Choroid plexus epithelial cell (primary cell): ENCODE measurements at places on chromosomes 11 and 22.

- DNase-seq = no peak
Measured at GRCh38 chr22:48685767-48686166, 1141.9 kb downstream of the BRD1 start.

DNA sequence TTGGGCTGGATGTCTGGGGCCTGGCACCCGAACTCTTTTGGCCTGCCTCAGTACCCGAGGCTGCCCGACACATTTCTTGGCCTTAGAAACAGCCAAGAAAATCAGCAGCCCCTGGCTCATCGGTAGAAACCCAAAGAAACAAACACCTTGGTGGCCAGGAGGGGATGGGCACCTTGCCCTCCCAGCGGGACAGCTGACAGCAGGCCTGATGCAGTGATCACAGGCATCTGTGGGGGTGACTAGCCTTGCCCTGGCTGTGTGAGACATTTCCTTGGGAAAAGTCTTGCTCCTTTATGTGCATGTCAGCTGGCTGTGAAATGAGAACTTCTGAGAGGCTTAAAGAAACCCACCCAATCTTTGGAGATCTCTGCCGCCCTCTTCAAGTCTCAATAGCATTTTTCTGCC, 60.9 kb downstream of the SMIM38 start:
- no peak for DNase-seq

DNA sequence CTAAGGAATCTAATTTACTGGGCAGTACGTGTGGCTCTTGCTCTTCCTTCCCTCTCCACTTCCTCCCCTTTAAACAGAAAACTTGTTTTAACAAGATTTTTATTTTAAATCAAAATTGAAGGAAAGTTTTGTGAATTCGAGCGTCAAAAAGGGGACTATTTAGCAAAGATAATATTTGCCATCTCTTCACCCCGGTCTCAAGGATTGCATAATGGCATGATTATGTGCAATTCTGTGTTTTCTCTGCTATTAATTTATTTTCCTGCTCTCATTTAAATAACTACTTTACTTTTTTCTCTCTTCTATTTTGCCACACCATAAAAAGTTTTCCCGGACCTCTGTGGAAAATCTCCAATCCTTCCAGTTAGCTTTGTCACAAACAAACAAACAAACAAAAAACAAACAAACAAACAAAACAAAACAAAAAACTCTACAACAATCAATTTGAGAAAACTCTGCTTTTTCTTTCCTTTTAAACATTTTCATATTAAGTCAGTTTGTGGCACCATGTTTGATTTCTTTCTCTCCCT, 10.2 kb upstream of the PAX6 start:
- DNase-seq = no peak

GRCh38 chr11:109120341-109120740, 301.6 kb upstream of the C11orf87 start:
- DNase-seq = peak; percentile 56

GRCh38 chr11:125489166-125489565, 6.9 kb downstream of the FEZ1 start:
- DNase-seq = no peak

- DNase-seq = peak; percentile 61
Measured at GRCh38 chr11:93494357-93494756, 48.8 kb downstream of the SMCO4 start.

DNA sequence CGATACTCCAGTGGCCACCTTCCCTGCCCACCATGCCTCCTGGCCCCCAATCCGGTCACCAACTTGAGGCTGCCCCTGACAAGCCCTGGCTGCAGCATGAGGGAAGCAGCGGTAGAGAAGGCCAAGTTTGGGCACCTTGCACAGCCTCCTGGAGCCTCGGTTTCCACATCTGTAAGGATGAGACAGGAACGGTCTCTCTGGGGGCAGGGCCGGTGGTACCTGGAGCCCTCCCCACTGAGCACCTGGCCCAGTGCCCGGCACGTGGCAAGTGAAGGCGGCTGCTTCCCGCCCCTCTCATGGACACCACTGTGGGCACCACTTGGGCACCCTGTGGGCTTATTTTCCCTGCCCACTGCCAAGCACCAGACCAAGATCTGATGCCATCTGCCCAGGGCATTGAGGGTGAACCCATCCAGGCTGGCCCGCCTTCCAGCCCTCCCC, 77.8 kb downstream of the CDKN1C start:
- DNase-seq = no peak

DNA sequence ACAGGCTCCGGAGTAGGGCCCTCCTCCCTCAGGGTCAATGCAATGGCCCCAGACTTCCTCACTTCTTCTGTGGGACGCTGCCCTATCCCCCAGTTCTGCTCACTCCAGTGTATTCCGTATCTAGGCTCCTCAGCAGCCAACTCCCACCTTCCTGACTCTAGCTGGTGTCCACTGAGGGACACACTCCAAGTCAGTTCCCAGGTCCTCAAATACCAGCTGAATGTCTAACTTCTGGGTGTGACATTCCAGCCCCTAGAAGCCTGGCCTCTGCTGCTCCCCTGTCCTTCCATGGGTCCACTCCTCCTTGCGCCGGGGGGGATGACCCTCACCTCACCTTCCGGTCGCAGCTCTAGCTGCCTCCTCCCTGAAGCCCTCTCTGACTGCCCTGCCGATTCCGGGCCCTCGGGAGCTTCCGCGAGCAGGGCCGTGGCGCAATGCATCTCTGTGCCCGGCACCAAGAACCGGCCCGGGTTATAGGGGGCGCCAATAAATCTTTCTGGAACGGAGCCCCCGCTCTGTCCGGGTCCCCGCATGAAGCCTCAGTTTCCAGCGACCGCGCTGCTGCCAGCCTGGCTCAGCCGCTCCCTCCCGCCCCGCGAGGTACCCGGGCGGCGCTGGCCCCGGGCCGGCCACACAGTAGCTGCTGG, 15.4 kb downstream of the BAD start:
- peak; percentile 60 for DNase-seq

DNA sequence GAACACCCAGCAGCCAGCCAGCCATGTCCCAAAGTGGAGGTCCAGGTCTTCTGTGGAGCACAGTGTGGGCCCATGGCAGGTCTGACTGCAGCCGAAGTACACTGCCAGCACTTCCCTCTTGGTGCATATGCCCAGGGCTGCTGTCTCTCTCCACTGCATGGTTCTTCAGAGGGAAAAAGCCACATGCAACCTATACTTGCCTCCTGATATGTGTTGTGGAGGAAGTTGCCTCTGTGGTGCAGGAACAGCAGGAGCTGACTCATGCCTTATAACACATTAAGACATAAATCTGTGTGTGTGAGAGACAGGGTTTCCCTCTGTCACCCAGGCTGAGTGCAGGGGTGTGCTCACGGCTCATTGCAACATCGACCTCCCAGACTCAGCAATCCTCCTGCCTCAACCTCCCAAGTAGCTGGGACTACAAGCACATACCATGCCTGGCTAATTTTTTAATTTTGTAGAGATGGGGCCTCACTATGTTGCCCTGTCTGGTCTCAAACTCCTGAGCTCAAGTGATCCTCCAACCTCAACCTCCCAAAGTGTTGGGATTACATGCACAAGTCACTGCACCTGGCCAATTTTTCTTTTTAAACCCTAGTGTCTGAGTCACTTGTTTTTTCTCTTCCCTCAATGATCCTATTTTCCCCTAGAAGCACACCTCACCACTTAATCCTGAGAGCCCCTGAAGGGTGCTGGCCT, 98.8 kb downstream of the MPPED2 start:
- DNase-seq = peak; percentile 54

GRCh38 chr22:48320048-48320682, 1507.5 kb downstream of the BRD1 start:
- DNase-seq = no peak
